ENCODE measurements at places on chromosomes 4 and X.
A peak's percentile ranks its signal among the peaks of the same experiment; 100 is the strongest.

DNA sequence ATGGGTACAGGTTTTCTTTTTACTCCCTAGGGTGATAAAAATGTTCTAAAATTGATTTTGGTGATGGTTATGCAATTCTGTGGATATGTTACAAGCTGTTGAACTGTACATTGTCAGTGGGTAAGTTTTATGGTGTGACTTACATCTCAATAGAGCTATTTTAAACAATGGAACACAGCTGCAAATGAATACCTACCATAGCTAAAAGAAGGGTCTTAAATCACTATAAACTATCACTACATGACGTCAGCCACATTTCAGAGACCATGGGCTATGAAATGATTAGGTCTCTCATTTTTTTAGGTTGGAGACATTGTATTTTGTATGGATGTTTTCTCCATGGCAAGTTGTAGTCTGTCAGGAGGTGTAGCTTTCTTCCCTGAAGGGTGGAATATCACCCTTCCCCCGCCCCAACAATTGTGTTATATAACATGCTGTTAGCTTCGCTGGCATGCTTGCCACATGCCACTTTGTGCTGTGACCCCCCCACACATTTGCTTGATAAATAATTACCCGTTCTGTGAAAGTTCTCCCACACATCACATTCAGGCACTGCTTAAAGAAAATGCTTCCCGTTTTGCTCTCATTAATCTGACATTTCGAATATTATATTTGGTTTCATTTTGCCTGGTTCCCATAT lies 159.7 kb downstream of the ARHGAP10 start:
- H3K27me3 ChIP-seq, result no peaks in the 10 kb centered on the region
- DNase-seq, result no peak
- no peaks in the 10 kb centered on the region for H3K4me1 ChIP-seq
- H3K4me3 ChIP-seq, result no peak overlapping the region
- peaks cover 44% of the 10 kb centered on the region for H3K36me3 ChIP-seq

DNA sequence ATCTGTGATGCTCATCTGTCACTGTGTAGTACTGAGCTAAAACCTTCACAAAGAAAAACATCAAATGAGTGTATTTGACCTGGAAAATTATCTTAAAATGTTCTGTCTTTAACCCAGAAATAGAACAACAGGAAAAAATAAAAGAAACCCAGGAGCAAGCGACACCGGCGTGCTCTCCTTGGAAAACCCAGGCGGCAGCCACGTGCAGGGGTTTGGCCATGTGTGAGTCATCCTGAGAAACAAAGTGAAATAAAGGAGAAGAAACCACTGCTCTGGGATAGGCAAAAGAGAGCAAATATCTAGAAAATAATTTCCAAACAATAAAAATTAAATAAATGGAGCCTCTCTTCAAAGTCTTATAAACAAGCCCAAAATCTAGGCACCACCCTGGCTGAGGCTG lies 20.0 kb upstream of the TMEM128 start:
- peaks cover 18% of the 10 kb centered on the region for H3K27me3 ChIP-seq
- H3K4me1 ChIP-seq, result peaks cover 63% of the 10 kb centered on the region
- DNase-seq, result no peak
- H3K27ac ChIP-seq, result peak overlapping the region; percentile 96
- H3K36me3 ChIP-seq, result peaks cover 23% of the 10 kb centered on the region

GRCh38 chrX:13535376-13536165 lies 33.8 kb upstream of the EGFL6 start:
- peaks cover 22% of the 10 kb centered on the region for H3K27me3 ChIP-seq
- DNase-seq, result no peak
- peaks cover 5% of the 10 kb centered on the region for H3K4me1 ChIP-seq
- no peaks in the 10 kb centered on the region for H3K36me3 ChIP-seq
- H3K27ac ChIP-seq, result no peak overlapping the region
- H3K4me3 ChIP-seq, result no peak overlapping the region

- H3K4me3 ChIP-seq, result no peak overlapping the region
- H3K27ac ChIP-seq, result no peak overlapping the region
- H3K36me3 ChIP-seq, result no peaks in the 10 kb centered on the region
- peaks cover 2% of the 10 kb centered on the region for H3K27me3 ChIP-seq
These were observed 65.3 kb downstream of the EGF start for GRCh38 chr4:109977854-109978501.

DNA sequence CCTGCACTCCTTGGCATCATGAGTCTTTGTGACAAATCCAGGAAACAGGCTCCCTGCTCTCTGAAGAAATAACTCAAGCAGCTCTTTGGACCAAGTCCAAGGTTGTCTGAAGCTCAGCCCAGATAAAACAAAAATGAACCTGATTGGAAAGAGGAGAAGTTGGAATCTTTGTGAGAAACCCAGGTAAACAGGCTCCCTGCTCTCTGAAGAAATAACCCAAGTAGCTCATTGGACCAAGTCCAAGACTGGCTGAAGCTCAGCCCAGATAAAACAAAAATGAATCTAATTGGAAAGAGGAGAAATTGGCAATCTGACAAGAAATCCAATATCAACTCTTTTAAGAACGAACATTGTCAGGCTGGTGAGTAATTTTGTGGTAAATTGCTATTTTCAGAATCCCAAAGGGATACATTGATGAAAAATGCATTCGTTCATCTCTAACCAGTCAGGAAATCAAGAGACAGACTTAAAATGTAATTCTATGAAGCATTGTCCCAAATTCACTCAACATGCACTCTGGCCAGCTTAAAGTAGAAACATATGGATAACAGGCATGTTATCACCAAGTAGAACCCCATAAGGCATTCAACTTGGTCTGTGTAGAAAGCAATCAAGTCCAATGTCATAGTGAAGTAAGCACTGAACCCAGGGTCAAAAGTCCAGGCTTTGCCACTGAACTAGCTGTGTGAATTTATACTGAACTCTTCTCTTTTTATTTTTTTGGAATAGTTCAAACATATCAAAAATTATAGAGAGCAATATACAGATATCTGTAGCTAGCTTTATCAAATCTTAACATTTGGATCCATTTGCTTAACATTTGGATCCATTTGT lies 16.8 kb upstream of the NFXL1 start:
- H3K4me3 ChIP-seq, result no peak overlapping the region
- H3K36me3 ChIP-seq, result no peaks in the 10 kb centered on the region
- peaks cover 8% of the 10 kb centered on the region for H3K4me1 ChIP-seq
- H3K27ac ChIP-seq, result no peak overlapping the region
- H3K27me3 ChIP-seq, result peaks cover 3% of the 10 kb centered on the region

DNA sequence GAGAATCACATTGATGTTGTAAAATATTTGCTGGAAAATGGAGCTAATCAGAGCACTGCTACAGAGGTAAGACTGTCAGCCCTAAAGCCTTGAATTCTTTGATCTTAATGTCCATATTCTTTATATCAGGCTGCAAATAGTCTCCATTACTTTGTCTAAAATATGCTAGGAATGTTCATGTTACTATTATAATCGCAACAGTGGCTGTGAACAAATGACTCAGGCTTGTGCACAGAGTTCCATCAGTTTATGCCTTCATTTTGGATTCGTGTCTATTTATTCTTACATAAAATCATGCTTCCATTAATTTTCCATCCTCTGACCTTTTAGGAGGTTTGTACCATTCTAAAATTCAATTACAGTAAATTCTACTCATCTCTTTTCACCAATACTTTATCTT lies 182.7 kb downstream of the ANK2 start:
- H3K27me3 ChIP-seq, result peaks cover 2% of the 10 kb centered on the region
- no peak for DNase-seq
- no peaks in the 10 kb centered on the region for H3K36me3 ChIP-seq
- no peak overlapping the region for H3K4me3 ChIP-seq
- H3K27ac ChIP-seq, result no peak overlapping the region
- H3K4me1 ChIP-seq, result no peaks in the 10 kb centered on the region

Measured in immature natural killer cell (primary cell).